ENCODE measurements at places on chromosomes 7 and 10.

DNA sequence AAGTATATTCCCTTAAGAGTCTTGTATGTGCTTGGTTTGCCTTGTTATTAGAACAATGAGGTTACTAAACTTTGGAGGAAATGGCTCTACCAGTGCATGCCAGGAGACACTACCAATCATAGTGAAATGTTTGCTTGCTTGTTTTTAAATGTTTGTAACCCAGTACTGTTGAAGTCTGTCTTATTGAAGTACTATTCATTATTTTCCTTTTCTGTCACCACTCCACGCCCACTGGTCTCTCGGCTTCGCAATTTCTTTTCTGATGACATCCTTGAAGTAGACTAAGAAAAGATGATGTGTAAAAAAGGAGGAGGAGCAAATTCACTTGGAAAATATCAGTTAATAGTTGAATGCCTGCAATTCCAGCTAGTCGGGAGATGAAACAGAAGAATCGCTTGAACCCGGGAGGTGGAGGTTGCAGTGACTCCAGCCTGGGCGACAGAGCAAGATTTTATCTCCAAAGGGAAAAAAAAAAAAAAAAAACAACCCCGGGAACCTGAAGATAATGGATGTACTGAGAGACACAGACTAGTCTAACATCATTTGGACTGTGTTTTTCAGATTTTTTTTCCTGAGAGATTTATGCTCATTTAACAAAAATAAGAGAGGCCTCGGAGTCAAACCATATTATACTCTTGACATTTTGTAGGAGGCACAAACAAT, 959.4 kb downstream of the PCDH15 start:
- no peak for DNase-seq

GRCh38 chr10:89351780-89352597, 24.2 kb downstream of the IFIT3 start:
- no peak for DNase-seq

GRCh38 chr7:157843336-157844140, 506.7 kb downstream of the DNAJB6 start:
- DNase-seq = no peak

GRCh38 chr10:35089611-35090161, 455 bp downstream of the CUL2 start:
- no peak for DNase-seq
